ENCODE measurements at places on chromosomes 5 and 9.

DNA sequence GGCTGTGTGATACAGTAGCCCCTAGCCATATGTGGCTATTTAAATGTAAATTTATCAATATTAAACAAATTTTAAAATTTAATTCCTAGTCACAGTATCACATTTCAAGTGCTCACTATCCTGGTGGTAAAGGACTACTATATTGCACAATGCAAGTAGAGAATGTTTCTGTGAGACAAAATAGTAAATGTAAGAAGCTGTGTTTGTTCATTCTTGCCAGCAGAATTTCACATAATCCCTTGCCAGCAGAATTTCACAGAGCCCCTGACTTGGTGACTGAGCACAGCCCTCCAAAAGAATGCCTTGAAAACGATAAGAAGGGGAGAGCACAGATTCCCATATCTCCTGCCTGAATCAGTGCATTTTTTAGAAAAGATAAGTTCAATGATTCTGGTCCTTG is 75.9 kb upstream of the SELENOP start:
- DNase-seq = no peak

- no peak for DNase-seq
Observed at GRCh38 chr9:103410059-103410458, 414.9 kb downstream of the CYLC2 start.

- no peak for DNase-seq
Observed at GRCh38 chr9:72904267-72905093, 48.4 kb downstream of the ALDH1A1 start.

GRCh38 chr9:97911970-97912369 is 10.3 kb downstream of the TRMO start:
- DNase-seq = no peak

GRCh38 chr5:72314571-72315172 is 5.4 kb downstream of the MRPS27 start:
- DNase-seq = no peak

DNA sequence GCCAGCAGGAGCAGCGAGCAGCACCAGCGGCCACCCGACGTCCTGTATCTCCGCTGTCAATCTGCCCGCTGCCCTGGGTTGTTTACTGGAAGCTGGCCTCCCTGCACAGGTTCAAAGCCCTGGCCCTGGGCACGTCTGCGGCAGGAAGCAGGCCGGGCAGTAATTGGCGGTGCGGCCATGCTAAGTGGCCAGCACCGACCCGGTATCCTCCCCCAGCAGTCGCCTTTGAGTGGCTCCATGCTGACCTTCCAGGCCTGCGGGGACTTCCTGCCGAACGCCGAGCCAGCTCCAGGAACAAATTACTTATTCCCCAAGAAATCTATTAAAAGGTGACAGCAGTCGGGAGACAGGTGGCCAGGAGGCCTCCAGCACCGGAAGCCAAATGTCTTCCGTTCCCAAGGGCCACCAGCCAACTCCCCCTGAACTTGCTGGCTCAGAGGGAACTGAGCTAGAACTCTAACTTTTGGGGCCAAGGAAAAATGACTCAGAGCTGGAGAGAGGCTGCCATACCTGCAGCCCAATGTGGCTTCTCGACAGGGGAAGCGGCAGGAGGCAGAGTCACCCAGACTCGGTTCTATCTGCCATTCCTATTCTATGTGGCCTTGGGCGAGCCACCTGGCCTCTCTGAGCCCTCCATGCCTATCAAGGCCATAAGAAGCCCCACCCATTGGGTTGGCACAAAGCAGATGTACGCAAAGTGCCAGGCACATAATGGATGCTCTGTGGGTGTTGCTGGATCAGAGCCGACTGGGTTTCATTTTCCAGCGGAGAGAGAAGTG is 13.7 kb upstream of the PSMB7 start:
- DNase-seq = no peak

Measured in Right ventricle myocardium inferior (tissue), 1 donor.